ENCODE measurements at places on chromosomes 11 and 22. TPM values are rescaled to one million over a fixed set of nuclear protein-coding genes. Genes with fewer than 3 reads are reported as not detected.

GRCh38 chr11:58316142-58316541 lies 42.7 kb downstream of the OR5B17 start:
- DNase-seq = peak; percentile 28

- DNase-seq = peak; percentile 26
These were observed 13.7 kb upstream of the TSG101 start for GRCh38 chr11:18540207-18541009.

Gene CAPN5
- total RNA-seq = 31.0 TPM

DNA sequence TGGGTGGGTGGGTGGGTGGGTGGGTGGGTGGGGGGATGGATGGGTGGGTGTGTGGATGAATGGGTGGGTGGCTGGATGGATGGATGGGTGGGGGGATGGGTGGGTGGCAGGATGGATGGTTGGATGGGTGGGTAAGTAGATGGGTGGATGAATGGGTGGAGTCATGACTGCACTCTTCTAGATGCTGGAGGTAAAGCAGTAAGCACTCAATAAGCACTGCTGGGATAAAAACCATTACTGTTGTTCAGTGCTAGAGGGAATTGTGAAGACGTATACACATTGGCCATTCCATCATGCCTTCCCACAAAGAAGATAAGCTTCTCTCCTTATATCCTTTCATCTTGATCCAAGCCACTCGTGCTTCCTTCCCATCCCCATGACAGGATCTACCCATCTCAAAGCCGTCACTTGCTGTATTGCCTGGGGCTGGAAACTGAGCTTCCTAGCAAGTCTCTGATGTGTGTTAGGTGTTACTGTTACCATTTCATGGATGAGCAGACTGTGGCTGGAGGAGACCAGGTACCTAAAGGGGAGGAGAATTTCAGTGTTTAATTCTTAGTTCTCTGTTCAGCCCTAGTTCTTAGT lies 74.8 kb downstream of the MICAL2 start:
- DNase-seq = no peak

DNA sequence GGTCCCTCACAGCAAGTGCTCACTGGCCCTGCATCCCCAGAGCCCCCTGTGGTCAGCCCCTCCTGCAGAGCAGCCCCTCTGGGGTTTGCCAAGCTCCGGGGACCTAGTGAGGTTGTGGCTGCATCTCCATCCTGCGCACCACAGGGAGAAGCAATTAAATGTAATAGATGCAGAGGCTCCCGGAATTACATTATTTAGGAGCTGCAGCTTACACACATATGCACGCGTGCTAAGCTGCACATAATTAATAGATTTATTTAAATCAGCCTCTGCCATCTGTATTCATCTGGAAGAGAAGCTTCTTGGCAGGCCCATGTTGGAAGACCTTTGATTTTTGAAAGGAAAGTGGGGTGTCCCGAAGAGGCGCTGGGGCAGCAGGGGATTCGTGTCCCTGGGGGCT lies 1271.5 kb downstream of the BRD1 start:
- DNase-seq = no peak

GRCh38 chr11:65826984-65827735 lies 6.6 kb upstream of the SNX32 start:
- no peak for DNase-seq

Gene DRICH1
- total RNA-seq = not detected

GRCh38 chr11:119324189-119324588 lies 7.3 kb upstream of the MCAM start:
- no peak for DNase-seq

DNA sequence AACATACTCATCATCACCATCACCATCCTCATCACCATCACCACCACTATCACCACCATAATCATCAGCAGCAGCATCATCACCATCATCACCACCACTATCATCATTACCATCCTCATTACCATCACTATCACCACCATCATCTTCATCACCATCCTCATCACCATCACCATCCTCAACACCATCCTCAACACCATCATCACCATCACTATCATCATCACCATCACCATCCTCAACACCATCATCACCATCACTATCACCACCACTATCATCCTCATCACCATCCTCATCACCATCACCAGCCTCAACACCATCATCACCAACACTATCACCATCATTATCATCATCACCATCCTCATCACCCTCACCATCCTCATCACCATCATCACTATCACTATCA lies 16.6 kb downstream of the RTN4R start:
- DNase-seq = no peak

DNA sequence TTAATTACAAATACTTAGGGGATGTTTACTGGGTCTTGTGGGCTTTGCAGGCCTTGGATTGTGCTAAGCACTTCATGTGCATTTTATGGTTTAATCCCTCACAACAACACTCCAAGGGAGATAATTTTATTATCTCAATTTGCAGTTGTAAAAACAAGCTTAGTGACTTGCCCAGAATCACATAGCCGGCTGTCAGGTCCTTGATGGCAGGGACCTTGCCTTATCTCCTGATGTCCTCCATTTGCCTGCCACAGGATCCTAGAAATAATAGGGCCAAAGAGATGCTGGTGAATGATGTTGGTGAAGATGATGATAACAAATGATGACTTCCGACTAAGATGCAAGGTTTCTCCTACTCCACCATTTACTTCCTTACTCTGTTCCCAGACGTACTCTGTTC lies 385.4 kb downstream of the TMEM135 start:
- DNase-seq = no peak

DNA sequence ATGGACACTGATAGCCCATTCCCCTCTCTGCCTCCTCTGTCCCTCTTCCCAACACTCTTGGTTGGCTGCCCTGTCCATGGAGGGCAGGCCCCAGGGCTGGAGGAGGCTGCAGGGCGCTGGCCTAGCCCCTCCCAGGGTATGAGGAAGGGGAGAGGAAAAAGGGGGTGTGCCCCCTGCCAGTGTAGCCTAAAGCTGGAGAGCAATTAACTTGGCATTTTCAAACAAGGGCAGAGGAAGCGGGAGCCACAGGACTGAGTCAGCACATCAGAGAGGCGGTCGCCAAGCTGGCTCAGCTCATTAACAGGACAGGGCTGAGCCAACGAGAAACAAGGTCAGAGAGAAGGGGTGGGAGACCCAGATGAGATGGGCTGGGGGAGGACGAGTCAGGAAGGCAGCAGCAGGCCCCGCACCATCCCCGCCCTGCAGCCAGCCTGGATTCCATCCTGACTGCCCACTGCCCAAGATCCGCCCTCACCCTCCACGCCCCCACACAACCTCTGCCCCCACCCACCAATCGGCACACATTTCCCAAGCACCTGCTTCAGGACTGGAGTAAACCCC lies 76.3 kb downstream of the BUD13 start:
- DNase-seq = no peak

DNA sequence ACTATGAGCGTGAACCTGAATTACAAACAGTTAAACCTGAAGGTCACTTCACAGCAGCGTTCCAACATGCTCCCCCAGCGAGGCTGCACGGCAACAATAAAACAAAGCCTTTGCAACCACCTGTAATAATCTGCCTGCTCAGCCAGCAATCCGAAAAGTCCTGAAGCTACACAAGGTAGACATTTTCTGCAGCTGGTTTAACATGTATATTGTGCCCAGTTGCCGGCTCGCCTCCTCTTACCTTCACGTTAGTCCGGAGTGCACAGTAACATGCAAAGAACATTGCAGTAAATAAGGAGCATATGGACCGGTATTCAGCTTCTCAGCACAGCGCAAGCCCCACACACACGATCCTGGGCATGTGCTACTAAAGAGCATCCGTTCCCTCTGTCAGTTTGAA lies 704.3 kb downstream of the DLG2 start:
- DNase-seq = no peak

GRCh38 chr11:64960719-64961118 lies 11.2 kb downstream of the MAJIN start:
- DNase-seq = peak; percentile 45

- DNase-seq = peak; percentile 40
These were observed 548 bp downstream of the FDXACB1 start for GRCh38 chr11:111878385-111878848.

Gene HYOU1
- total RNA-seq = 117 TPM

DNA sequence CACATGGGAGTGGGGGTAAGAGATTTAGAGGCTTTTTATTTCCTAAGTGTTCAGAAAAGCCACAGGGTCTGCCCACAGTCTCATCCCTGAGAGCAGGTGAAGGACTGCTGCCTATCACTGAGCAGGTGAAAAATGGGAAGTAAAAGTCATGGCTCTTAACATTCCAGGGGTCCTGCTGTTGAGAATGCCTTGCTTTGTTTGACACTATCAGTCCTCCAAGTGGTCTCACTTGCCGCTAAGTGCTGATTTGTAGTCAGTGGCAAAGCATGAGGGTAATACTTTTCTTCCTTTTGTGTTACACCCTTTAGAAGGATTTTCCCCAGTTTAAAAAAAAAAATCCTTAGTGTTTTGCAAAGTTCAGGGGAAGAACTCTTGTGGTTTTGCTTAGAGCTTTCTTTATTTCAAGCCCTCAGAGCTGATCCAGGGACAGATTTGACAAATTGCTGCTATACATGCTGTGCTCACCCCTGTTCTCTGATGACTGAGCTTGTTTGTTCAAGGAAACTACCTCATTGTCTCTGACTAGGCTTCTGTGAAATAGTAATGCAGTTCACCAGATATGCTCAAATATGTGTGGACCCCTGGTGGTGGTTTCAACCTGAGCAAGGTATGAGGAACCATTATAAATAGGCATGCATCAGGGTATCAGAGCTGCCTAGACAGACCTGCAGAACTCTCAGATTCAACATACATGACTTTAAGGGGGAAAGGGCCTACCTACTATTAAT lies 141.0 kb downstream of the ARHGAP42 start:
- peak; percentile 71 for DNase-seq

Gene GAL
- total RNA-seq = not detected

- DNase-seq = no peak
These were observed 17.8 kb upstream of the TTC12 start for GRCh38 chr11:113296447-113297205.

Gene TRIOBP
- total RNA-seq = 151 TPM

GRCh38 chr11:118287006-118287405 lies 17.5 kb upstream of the CD3E start:
- peak; percentile 2 for DNase-seq

DNA sequence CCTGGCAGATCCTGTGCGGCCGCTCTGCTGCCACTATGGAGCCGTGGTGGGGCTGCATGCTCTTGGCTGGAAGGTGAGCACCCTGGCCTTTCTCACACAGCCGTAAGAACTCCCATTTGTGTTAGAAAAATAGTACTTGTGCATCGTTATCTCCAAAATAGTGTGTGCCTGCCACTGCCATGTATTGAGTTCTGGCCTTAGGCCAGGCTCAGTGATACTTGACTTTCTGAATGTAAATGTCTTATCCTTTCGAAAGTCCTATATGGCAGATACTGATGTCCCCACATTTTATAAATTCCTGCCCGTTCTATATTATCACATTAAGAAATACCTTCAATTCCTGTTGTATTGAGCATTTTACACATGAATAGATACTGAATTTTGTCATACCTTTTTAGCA lies 4.4 kb upstream of the TMEM179B start:
- DNase-seq = no peak

Gene MOB2
- total RNA-seq = 13.9 TPM

Gene GNB1L
- 4.0 TPM for total RNA-seq
